ENCODE measurements at places on chromosomes 1 and 21.

- DNase-seq = no peak
Observed at GRCh38 chr1:83029916-83030315, 969.0 kb downstream of the TTLL7 start.

GRCh38 chr1:244106837-244107493 is 55.9 kb downstream of the ZBTB18 start:
- no peak for DNase-seq

- no peak for DNase-seq
Observed at GRCh38 chr1:209621741-209622655, 30.2 kb downstream of the LAMB3 start.

- DNase-seq = no peak
Observed at GRCh38 chr1:5502311-5503194, 489.7 kb downstream of the NPHP4 start.

- DNase-seq = peak; percentile 65
Observed at GRCh38 chr1:7526867-7527732, 244.0 kb upstream of the VAMP3 start.

DNA sequence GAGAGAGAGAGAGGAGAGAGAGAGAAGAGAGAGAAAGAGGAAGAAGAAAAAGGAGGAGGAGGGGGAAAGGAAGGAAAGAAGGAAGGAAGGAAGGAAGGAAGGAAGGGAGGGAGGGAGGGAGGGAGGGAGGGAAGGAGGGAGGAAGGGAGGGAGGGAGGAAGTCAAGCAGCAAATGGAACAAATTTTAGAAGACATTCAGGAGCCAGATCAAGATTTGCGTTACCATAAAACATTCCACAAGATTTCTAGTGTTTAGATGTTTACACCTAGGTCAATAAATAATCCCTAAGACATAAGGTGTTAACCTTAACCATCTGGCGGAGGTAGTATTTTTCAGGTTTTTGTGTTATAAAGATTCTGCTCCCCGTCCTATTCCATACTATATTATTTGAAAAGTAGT is 1320.1 kb upstream of the PRMT6 start:
- no peak for DNase-seq

- peak; percentile 79 for DNase-seq
Observed at GRCh38 chr21:16330082-16330907, 600.5 kb downstream of the USP25 start.

GRCh38 chr1:162629077-162629627 is 3.1 kb upstream of the DDR2 start:
- DNase-seq = peak; percentile 11

DNA sequence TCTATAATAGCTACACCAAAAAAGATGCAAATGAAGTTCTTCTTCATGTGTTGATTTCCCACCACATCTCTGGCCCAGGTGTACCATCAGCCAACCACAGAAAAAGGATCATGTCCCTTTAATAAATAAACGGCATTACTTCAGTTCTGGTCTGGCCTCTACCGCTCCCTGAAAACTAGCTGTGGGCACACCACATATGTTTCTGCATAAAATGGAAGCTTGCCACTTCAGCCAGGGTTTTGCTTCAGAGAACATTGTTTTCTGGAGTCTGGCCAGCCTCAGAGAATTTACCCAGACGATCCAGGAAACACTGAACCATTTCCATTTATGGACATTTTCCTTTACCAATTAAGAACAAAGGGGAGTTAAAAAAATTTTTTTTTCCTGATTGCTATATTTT is 5.8 kb upstream of the LAMC2 start:
- DNase-seq = peak; percentile 68

- DNase-seq = no peak
Observed at GRCh38 chr1:214335567-214335966, 54.6 kb downstream of the SMYD2 start.

DNA sequence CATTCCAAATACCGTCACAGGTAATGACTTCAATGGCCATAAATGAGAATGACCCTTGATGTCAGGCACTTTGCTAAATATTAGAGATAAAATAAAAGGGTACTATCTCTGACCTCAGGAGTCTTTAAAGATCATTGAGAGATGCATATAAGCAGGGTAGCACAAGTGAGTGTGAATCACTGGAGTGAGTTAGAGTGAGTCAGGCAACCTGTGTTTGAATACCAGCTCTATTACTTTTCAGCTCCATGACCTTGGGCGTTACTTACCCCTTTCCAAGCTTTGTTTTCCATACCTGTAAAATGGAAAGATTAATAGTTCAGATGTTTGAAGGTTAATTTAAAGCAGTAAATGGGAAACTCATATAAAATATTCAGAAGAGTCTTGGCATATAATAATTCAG is 1058.0 kb upstream of the ADGRL4 start:
- no peak for DNase-seq

Data from HFFc6 (cell line).